ENCODE measurements at places on chromosomes 13 and 19. TPM values are rescaled to one million over a fixed set of nuclear protein-coding genes. Genes with fewer than 3 reads are reported as not detected.

Gene ZNF446
- 2.5 TPM for total RNA-seq

Gene KLF1
- total RNA-seq, result not detected

Gene CBARP
- total RNA-seq, result 1.2 TPM

DNA sequence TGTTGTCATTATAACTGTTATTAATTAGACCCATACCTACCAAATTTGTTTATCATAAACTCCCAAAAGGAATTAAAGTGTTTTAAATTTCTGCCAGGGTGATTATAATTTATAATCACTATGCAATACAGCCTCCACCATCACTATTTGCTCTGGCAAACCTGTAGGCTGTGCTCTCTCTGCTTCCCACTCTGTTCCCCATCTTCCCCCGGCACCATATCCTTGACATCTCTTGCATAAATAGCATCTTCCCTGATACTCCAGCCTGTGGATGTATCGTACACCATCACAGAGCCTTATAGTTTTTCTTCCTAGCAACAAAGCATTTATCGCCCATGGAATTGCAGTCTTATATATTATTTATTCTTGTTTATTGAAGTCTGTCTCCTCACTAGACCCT, 181.5 kb upstream of the TSC22D1 start:
- DNase-seq, result no peak

GRCh38 chr13:112940236-112940635, 28.8 kb upstream of the MCF2L start:
- DNase-seq, result no peak

- DNase-seq, result no peak
Measured at GRCh38 chr19:45668342-45668871, 386 bp downstream of the GIPR start.

DNA sequence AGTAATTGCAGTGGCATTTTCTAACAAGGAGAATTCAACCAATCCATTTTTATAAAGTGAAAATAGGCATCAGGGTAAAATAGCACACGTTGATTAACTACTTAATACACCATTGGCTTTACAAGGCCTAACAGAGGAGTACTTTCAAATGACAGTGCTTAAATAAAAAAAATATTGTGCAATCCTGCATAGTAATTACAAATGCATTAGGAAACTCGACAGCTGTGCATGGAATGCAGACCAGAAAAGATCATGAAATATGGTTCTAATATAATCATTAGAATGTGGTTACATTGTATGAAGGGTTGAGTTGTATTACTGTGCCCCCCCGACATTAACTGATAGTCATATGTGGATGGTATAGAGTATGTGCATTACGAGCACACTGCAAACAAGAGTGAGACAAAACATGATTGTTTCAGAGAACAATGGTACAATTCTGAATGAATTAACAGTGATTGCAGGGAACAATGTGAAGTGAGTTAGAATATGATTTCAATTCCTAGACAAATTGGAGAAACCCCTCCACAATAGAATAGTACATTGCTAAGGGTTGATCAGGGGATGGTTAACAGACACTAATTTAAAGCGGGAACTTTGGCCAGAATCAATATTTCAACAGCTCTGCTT, 270.6 kb downstream of the GPC5 start:
- no peak for DNase-seq

DNA sequence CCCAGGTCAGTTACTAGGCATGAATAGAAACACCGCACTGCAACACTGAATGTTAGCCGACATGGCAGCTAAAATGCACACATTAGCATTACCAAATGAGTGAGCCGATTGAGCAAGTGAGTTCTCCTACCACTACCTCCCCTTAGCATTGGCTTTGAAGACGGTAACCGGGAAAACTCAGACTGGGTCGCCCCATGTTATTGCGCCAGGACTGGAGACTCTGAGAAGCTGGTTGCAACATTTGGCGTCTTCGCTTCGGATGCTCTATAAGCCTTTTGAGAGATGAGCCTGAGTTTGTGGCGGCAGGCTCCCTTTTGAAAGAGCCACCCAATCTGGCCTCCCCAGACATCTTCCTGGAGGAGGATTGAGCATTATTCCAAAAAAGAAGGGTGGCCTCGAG, 68.5 kb upstream of the POMP start:
- DNase-seq, result no peak

Gene MEIOSIN
- not detected for total RNA-seq

Gene LGALS13
- not detected for total RNA-seq

DNA sequence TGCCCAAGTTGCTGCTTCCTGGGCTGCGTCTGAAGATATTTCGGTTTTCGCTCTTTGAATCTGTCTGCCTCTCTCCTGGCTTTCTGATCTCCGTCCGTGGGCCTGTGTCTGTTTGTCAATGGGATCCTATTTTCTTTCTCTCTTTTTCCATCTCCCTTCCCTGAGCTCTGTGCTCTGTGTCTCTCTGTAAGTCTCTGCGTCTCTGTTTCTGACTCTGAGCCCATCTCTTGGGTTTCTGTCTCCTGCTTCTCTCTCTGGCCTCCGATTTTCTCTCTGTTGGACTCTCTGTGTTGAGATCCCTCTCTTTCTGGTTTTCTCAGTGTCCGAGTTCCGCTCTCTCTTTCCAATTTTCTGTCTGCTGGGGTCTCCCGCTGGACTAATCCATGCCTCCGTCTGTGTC, 1.7 kb downstream of the PRKCG start:
- DNase-seq, result no peak

GRCh38 chr19:45175515-45176345, 2.3 kb downstream of the TRAPPC6A start:
- DNase-seq, result no peak

- DNase-seq, result peak; percentile 67
Measured at GRCh38 chr19:49019242-49019932, 2.5 kb upstream of the LHB start.

DNA sequence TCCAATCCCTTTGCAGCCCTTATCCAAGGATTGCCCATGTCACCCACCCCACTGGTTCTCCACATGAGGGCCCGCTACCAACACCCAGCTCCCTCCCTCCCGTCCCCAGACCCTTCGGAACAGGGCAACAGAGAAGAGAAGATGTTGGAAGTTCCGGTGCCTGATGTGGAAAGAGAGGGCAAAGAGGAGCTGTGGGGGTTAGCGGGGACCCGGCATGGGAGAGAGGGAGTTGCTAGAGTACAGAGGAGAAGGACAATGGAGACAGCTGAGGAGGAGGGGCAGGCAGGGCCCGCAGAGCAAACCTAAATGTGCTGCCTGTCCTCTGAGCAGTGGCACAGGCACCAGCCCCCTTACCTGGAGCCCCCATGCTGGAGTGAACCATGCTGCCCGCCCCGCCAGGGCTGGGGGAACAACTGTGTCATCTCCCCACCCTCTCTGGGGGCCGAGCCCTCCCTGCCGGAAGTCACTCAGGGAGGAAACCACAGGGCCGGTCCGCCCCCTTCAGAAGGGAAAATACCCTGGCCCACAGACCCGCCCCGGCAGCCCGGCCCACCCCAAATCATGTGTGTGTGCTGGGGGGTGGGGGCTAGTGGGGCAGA, at the start of gene POU2F2:
Gene POU2F2 (minus strand): TSS at position 417 of the 599 bp plus-strand sequence. CDS start 35 bp downstream, at position 382.
- no peak for DNase-seq

Gene ZNF91
- total RNA-seq, result 30.7 TPM

Gene CYP2S1
- 0.09 TPM for total RNA-seq

DNA sequence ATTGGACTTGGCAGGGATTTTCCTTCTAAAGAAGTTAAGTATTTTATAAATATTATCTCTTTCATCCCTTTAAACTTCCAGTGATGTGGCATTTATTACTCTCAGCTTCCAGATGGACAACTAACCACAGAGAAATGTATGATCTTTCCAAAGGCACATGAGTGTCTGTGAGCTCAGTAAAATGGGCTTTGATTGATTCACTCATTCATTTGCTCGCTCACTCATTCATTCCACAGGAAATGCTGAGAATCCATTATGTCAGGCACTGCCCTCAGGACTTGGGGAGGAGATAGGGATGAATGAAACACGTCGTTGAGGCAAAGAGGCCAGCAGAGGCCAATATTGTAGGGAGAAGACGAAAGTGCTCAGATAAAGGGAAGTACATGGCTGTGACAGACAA, 359.3 kb downstream of the EFNB2 start:
- DNase-seq, result no peak

DNA sequence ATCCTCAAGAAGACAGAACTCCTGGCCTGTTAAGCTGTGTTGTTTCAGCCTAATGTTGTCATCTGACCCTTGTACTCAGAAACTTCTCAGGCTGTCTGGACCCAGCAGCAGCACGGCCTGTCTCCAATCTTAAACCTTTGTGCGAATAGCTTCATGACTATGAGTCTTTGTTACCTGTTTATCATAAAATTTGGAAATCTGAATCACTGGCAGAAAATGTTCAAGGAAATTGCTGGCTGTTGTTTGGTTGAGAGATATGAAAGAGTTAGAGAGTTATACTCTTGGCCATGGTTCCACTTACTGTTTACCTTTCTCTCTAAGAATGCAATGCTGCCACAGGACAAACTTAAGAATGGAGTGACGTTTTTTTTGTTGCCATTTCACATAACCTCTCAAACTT, 59.6 kb downstream of the EFNB2 start:
- DNase-seq, result no peak

GRCh38 chr13:43990829-43991228, 111.1 kb downstream of the LACC1 start:
- DNase-seq, result no peak

Gene C1QTNF9B
- not detected for total RNA-seq

Gene SLC46A3
- total RNA-seq, result not detected

Gene PRRG2
- total RNA-seq, result 0.82 TPM
